H9 (cell line): ENCODE measurements at places on chromosomes 5 and 9.
A peak's percentile ranks its signal among the peaks of the same experiment; 100 is the strongest.

DNA sequence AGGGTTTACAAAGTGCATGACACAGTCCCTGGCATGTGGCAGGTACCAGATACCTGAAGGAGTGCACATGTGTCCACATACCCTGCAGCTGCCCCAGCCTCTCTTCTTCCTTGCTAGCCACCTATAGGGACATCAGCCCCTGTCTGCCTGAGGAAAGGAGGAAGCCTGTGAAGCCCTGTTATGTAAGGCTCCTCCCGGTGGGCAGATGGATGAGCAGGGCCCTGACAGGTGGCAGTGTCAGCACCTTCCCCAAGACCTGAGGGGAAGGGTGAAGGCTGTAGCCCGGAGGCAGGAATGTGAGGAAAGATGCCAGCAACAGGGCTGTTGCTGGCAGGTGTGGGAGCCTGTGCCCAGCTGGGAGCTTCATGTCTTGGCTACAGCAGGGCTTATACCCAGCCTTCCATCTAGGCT lies 21.7 kb downstream of the TCF7 start:
- peak; percentile 24 for DNase-seq

- no peak for DNase-seq
Observed at GRCh38 chr5:416636-416960, 26.4 kb upstream of the EXOC3 start.

- DNase-seq: no peak
Observed at GRCh38 chr9:91753711-91754110, 196.3 kb downstream of the ROR2 start.

GRCh38 chr9:118896324-118897000 lies 472.8 kb downstream of the BRINP1 start:
- DNase-seq: no peak

- DNase-seq: no peak
Observed at GRCh38 chr5:151707567-151707966, 20.9 kb upstream of the SPARC start.

- DNase-seq: no peak
Observed at GRCh38 chr5:2996687-2997086, 245.2 kb upstream of the IRX2 start.
